ENCODE measurements at places on chromosomes 16 and 17.

DNA sequence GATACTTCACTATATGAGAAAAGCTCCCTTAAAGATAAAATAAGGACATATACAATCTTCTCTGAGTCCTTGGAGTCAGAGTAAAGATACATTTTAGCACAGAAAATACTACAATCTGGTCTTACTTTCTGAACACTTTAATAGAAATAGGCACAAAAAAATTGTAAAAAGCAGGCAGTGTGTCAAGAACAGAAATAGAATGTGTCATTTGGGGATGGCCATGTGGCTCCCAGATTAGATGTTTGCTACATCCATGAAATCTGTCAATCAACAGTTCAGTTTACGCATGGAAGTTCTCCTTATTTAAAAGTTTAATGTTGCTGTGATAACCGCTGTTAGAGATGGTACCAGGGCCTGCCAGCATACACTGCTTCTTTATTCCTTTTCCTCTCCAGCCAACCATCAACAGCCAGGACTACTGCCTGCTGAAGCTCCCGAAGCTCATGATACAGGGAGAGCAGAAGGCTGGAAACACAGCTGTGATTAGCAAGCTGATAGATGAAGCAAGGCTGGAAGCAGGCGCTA lies 278.5 kb downstream of the CEP112 start:
- DNase-seq = no peak

GRCh38 chr17:66518677-66519076 lies 216.3 kb downstream of the PRKCA start:
- DNase-seq = no peak

DNA sequence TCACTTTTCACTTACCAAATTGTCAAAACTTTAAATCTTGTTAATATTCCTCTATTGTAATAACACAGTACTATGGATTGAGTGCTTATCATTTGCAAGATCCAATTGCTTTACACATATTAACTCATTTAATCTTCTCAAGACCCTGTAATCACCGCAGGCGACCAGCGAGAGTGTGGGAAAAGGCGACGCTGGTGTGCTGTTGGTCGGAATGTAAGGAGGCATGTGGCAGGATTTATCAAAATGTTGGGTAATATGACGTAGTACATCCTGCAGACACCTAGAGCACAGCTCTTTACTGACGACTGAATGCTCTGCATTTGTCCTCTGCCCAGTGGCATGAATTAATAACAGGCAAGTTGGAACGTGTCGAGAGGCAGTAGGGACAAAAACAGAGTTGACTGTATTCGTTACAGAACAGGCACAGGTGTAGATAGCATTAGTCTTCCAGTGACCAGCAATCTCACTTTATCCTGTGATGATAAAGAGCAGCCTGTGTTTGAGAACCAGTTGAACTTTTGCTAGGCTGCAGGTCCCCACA lies 80.3 kb downstream of the TNRC6C start:
- DNase-seq = no peak

DNA sequence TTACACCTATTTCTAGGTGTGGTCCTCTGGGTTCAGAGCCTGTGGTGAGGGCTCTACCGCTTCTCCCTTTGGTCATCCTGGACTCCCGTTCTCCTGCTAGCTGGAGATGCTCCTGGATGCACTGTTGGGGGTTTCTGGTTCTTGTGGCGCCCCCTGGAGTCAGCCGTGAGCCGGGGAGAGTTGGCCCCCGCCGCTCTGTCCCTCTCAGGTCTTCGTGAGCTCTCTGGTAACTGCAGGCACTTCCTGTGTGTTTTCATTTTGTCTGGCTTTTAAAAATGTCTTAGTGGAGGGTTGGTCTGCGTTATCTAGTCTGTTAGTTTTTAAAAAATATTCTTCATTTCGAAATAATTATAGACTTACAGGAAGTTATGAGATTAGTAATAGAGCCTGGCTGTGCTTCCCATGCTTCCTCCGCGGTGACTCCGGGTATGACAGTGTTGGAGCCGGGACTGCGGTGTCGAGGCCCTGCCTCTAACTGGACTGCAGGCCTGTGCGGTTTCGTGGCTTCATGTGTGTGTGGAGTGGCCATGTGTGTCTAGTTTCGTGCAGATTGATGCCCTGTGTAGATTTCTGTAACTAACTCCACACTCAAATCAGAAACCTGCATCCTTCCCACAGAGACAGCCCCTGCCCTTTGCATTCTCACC lies 78.0 kb upstream of the ZNF750 start:
- no peak for DNase-seq

DNA sequence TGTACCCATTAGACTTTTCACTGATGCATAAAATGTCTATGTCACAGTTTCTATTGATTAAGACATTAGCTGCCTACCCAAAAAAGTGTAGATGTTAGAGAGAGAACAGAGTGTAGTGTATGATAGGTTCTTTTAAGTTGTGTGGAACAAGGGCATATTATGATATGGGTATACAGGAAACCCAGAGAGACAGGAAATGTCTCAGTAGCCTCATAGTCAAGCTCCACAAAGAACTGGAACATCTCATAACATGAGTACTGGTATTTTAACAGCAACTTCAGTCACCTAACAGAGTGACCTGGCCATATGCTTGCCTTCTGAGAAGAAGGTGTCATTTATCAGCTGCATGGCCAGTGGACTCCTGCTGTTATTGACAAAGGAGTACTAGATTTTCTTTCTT lies 128.1 kb downstream of the RGS9 start:
- DNase-seq = no peak

DNA sequence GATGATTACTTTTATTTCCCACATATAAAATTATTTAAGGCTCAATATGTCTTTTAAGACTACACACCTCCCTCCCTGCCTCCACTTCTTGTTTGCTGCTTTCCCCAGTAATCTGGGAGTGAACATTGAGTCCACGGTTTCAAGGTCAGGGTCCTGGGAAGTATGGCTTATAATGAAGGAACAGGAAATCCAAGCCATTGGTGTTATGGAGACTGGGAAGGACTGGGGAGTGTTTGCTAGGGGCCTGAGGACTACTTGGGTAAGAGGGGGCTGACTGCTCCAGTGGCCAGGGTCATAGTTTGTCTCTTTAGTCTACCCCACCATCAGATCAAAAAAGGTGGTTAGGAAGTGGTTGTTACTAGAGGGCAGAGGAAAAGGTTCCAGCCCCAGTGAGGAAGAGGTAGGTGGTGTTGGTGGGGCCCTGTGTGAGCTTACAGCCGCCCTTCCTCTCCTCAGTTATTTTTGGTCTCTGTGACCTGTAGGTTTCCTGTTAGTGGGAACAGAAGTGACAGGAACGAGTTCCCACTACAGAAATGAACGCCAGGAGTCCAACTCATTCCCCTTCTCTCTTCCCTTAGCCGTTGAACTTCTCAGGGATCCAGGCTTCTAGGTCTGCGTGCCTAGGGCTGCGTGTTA lies 742 bp upstream of the SLC16A13 start:
- no peak for DNase-seq

DNA sequence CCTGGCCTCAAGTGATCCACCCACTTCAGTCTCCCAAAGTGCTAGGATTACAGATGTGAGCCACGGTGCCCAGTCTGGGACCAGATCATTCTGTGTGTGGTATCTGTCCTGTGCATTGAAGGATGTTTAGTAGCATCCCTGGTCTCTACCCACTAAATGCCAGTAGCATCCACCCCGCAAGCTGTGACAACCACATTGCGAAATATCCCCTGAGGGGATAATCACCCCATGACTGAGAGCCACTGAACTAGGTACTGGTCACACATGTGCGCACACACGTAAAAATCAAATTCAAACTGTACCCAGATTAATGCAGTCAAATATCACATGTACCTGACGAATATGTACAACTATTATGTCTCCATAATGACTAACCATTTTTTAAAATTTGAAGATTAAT lies 35.8 kb downstream of the TEKT5 start:
- DNase-seq = no peak

DNA sequence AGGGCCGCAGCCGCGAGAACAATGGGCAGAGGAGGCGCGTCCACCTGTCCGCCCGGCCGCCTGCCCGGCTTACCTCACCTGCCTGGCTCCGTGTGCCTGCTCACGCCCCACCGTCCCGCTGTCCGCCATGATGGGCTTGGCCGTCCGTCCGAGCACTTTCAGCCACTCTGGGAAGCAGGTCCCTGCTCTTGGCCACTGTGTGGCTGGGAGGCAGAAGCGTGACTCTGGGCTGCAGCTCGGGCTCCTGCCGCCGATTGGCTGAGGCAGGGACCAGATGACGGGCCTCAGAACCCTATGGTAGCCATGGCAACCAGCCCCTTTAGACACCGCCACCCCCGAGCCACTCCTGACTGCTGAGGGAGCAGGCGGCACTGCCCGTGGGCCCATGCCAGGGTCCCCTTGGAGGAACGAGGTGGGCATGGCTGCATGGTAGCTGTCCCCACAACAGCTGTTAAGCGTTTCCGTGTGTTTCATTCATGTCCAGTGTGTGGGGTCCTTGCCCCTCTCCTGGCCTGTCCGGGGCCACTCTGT lies 8.9 kb upstream of the AXIN1 start:
- no peak for DNase-seq

GRCh38 chr16:31365131-31365865 lies 10.3 kb downstream of the ITGAX start:
- no peak for DNase-seq

Data from NCI-H187 (cell line).